Activated effector memory CD4-positive, alpha-beta T cell treated with anti-CD3 and anti-CD28 coated beads, Interleukin-2, amount 50 U/mL, for 16 hours (primary cell): ENCODE measurements at places on chromosomes 5 and 9.

DNA sequence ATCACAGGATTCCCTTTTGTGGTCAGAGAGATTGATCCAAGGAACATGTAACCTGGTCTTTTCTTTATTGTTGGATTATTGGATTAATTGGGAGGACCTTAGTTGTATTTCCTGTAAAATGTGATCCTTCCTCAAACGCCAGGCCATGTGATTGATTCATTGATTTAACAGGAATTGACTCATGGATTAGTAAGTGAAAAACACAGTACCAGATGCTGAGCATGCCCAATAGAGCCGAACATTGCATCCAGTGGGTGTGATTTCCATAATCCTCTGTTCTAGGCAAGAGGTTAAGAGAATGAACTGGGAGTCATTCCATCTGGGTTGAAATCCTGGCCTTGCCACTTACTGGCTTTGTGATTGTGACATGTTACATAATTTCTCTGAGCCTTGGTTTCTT, 522.3 kb downstream of the MAT2B start:
- DNase-seq = no peak

DNA sequence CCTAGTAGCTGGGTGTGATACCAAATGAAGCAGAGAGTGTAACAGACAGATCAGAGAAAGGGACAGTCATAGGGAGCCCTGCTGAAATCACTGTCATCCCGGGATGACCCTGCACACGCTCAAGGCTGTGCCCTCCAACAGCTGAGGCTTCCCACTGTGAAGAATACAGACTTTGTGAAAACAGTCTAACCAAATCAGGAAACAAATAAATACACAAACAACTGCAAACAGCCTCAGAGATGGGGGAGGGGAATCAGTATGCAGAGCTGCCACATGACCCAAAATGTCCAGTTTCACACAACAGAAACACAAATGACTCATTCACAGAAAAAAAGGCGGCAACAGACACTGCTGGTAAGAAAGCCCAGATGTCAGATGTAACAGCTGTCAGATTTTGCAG, 101.9 kb downstream of the ADAMTS2 start:
- DNase-seq = no peak

DNA sequence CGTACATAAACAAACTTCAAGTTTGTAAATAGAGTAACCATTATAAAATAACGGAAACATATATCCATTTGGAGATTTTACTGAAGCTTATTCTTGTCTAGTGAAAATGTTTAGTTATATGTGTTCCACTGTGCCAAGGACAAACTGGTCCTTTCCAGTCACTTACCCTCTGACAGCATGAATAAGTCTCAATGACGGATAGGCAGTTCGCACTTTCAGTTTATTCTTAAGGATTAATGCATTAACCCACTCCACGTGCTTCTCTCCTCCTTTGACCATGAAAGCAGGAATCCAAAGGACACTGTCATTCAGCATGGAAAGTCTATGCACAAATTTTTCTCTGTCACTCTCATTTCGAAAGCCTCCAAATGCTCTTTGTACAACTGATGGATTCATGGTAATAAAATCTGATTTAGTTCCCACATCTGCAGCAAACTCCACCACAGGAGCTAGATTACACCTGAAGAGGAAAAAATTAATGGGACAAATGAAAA, 47.1 kb downstream of the ST8SIA4 start:
- no peak for DNase-seq

GRCh38 chr5:94505327-94506068, 112.9 kb downstream of the KIAA0825 start:
- DNase-seq = no peak

DNA sequence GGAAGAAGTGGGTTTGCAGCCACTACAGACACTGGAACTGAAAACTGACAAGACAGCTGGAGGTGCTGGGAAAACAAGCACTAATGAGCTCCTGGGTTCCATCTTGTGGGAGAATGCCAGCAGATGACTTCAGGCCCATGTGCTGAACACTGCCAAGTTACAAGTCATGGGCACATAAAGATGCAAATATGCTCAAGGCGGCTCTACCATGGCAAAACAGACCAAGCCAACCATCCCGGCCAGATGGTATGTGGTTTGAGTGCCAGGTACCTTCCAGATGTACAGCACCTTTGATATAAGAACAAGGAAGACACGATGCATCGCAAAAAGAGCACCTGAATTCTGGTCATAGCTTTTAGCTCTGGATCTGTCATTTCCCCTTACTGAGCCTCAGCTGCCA, 19.9 kb downstream of the TNFSF8 start:
- no peak for DNase-seq

DNA sequence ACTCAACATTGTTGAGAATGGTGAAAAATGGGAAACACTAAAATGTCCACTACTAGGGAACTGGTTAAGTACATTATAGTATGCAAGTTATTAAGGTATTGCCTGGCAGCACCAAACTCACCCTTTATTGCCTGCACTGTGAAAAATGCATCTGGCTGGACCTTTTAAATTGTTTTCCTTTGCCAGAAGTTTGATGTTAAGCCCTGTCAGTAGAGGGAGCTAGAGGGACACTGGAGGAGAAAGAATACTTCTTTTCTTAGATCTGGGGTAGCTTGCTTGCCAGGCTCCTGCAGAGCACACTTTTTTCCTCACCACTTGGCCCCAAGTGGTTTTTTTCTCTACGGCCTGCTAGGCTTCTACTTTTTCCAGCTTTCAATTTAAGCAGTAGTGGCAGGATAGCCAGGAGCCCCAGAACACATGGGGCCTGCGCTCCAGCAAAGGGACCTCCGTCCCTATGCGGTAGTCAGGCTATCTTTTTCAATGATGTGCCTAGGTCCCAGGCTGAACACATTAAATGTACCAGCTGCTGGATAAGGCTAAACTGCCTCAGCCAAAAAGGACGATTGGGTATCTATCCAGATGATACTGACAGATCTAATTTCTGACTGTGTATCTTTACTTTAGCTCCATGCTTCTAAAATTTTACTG, 8.0 kb upstream of the HABP4 start:
- no peak for DNase-seq

GRCh38 chr5:99586878-99587277, 658.1 kb upstream of the CHD1 start:
- DNase-seq = no peak

- DNase-seq = no peak
These were observed 12.2 kb upstream of the SLC22A4 start for GRCh38 chr5:132281856-132282614.

GRCh38 chr5:152439791-152440190, 34.7 kb upstream of the NMUR2 start:
- DNase-seq = no peak

DNA sequence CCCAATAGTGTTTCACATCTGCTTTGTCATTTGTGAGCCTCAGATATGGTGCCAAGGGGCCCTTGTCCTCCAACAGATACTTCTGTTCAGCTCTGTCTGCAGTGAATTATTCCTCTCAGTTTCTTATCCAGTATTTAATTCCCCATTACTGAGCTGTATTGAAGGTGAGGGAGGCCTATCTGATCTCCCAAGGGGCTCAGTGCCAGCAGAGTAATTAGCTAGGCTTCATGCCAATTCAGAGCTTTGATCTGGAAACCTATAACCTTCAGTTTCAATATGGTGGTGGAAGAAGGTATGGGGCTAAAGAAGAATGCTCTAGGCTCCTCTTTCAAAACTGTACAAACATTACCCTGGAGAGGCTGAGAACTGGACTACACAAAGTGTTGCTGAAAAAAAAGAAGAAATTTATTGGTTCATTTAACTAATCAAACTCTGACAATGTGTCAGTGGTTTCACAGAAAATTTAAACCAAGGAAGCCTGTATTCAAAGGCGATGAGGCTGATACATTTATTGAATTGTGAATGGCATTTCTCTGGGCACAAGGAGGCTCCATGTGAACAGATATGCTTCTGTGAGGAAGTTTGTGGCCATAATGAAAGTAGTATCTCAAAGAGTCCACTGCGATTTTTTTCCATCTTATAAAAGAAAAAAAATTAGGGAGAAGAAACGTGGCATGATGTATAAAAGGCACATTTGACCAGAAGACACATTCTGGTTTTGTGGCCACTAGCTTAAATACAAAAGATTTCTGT, 397.8 kb downstream of the TLE4 start:
- DNase-seq = no peak

- no peak for DNase-seq
These were observed 2.2 kb downstream of the NXNL2 start for GRCh38 chr9:88536951-88537760.

DNA sequence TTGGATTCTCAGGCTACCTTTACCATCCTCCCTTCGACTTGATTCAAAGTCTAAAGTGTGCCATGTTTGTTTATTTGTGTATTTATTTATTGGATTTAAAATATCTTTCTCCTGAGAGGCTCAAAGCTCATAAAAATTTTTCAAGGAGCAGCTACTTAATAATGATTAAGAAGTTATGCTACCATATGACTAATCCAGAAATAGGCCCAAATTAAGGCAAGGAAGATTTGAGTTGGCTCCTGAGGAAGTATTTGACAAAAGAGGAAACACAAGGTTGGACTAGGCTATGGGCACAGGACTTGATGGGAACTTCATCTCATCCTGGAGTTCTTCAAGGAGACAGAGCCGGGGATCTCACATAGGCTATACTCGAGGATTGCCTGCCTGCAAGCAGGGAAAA, 22.4 kb upstream of the PPP2CA start:
- no peak for DNase-seq

DNA sequence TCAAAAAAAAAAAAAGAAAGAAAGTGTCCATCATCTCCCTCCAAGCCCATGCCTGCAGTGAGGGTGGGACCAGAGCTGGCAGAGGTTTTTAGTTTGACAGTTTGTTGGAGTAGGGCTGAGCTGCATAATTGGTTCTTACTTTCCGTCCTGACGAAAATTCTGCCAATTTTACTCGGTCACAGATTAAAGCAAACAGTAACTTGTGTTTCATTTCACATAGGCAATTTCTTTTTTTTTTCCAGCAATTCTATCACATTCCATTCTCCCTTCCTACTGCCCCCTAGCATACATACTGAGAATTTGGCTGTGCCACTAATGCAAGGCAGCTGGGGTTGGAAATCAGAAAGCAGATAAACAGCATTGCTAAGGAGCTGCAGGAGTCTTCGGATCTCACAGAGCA, 132.4 kb downstream of the FRMD3 start:
- DNase-seq = no peak
